Amygdala (tissue), 56 donors: ENCODE measurements at places on chromosomes 2 and 18.

GRCh38 chr2:224359569-224359968 is 42.3 kb downstream of the FAM124B start:
- DNase-seq, result no peak

DNA sequence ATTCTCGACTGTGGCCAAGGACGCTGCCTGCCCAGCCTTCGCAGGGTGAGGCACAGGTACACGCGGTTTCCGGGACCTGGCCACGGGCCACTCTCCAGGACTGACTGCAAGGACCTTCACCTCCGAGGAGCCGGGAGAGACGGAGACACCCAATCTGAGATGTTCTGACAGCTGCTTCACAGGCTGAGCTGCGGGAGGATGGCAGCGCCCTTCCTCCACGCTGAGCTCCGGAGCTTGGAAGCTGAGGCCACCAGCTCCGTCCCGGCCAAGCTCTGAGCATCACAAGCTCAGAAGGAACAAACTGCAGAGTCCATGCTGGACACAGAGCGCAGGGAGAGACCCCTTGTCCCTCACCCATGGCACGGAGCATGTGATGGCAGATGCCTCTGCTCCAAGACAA is 71.1 kb upstream of the CTDP1 start:
- DNase-seq, result no peak

GRCh38 chr18:34999756-35000289 is 41.4 kb upstream of the MAPRE2 start:
- no peak for DNase-seq

DNA sequence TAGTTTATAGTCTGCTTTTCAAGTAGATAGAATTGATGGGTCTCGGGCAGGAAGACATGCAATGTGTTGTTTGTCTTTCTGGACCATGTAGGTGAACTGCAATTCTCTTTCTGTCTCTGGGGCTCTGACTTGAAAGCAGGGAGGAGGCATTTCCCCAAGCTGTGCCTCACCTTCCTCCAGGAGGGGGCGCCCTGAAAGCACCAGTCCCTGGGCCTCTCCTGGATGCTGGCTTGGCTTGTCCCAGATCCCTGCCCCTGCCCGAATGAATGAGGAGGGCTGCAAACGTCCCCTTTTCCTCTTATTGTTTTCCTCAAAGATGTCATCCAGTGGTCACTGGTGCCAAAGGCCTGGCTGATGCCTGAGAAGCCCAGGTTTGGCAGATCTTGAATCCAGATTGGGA is 270.6 kb downstream of the CELF4 start:
- DNase-seq, result no peak

GRCh38 chr18:69267895-69268294 is 132.8 kb upstream of the DOK6 start:
- no peak for DNase-seq

DNA sequence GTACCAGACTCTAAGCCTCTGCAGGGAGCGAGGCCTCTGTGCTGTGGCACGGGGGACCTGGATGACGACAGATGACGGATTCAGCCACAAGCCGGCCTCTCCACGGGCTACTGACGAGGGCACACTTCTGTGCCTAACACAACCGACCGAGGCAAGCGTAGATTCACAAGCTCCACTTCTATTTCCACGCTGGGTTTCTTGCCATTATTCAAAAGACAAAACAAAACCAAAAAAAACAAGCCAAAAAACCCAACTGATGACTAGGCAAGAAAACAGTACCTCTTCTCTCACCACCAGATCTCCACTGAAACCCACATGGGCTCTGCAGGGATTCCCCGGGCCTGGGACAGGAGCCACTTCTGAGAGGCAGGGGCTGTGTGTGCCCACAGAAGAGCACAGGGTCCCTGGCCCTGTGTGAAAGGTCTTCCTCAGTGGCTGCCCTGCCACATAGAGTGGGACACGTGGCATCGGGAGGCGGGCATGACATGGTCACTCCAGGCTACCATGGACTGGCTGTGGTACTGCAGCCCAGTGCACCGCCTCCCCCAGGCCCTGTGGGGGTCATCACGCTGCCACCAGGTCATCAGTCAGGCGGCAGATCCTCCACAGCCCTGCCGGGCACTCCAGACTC is 254.7 kb downstream of the HDAC4 start:
- no peak for DNase-seq

GRCh38 chr2:67082813-67083212 is 314.3 kb upstream of the ETAA1 start:
- DNase-seq, result no peak

- DNase-seq, result no peak
These were observed 234.4 kb upstream of the EPAS1 start for GRCh38 chr2:46062637-46063412.

DNA sequence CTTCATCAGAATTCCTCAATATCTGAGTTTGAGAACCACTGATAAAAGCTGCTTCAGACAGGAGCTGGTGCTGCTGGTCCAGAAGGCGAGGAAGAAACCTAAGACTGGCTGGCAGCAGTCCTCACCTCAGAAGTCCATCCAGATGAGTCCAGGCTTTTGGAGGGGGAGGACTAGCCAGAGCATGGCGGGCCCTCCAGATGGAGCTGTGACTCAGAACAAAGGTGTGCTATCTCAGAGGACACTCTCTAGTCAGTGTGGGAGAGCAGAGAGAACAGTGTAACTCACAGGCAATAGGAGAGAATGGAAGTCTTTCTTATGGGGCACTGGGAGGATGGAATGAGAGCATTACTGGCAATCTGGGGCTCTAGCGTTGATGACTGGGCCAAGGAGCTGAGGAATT is 191.4 kb downstream of the NYAP2 start:
- no peak for DNase-seq
